NCI-H2029 treated with DMSO at 0.1 percent for 48 hours (cell line): ENCODE measurements at places on chromosomes 12 and 14.

- no peak for DNase-seq
These were observed 411.8 kb upstream of the MIS18BP1 start for GRCh38 chr14:45664668-45665356.

- no peak for DNase-seq
These were observed 40.2 kb downstream of the ETV6 start for GRCh38 chr12:11689591-11690186.

GRCh38 chr14:85296456-85297210, 233.3 kb upstream of the FLRT2 start:
- no peak for DNase-seq

GRCh38 chr14:93046705-93047050, 69.0 kb downstream of the ITPK1 start:
- DNase-seq, result no peak

- DNase-seq, result no peak
These were observed 694 bp upstream of the PTGES3 start for GRCh38 chr12:56688846-56689109.

- no peak for DNase-seq
These were observed 369.2 kb downstream of the PDZRN4 start for GRCh38 chr12:41557344-41557743.

DNA sequence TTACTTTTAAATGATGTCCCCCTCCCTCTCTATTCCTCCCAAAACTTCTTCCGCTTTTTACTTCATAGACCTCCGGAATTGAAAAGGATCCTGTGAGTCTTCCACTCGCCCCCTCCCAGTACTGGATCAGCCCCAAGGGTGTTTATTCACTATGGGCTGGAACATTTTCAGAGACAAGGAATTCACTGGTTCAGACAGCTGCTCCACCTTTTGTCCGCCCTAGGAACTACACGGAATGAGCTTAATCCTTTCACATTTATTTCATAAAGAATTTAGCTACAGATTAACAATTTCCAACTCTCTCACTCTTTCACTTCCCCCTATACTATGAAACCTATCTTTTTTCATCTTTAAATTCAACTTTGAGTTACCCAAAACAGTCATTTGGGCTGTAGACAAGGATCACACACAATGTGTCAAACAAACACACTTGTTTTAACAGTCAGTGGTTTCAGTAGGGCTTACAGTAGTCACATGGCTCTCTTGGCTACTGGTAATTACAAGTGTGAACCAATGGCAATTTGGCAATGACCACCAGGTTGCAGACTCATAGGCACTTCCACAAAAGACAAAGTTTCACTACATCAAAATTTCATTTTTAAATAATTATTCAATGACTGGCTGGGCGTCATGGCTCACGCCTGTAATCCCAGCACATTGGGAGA, 20.6 kb downstream of the CNIH1 start:
- peak; percentile 27 for DNase-seq

- no peak for DNase-seq
These were observed 95.4 kb downstream of the CHGA start for GRCh38 chr14:93018366-93018765.

GRCh38 chr12:124017064-124017463, 44.0 kb downstream of the ZNF664 start:
- no peak for DNase-seq

GRCh38 chr12:14281539-14281938, 83.9 kb upstream of the ATF7IP start:
- no peak for DNase-seq

DNA sequence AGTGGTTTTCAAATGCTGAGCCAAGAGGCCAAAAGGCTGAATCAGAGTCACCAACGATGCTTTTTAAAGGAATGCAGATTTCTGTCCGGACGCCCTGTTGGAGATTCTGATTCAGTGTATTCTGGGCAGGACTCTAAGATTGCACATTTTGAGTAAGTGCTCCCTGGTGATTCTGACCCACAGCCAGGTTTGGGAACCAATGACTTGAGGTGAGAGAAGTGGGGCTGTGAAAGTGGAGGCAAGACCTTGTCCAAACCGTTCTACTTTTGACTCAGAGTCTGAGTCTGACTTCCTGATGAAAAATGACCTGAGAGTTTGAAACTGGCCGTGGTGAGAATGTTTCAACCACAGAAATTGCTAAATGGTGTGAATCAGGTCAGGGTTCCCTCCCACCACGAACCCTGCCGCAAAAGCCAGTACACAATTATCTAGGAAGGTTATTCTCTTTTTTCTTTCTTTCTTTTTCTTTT, 90.2 kb downstream of the NTN4 start:
- no peak for DNase-seq

DNA sequence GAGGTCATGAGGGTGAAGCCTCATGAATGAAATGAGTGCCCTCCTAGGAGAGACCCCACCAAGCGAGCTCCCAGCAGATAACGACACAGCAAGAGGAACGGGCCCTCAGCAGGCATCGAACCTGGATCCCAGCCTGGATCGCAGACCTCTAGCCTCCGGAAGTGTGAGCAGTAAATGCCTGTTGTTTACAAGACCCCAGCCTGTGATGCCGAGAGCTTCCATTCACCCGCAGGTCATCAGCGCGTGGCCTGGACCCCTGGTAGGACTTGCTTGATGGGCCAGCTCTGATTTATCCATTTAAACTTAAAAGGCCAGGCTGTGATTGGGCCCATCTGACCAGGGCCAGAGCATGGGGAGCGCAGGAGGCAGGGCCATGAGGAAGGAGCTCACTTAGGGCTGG, 7.0 kb downstream of the TMEM179 start:
- no peak for DNase-seq

DNA sequence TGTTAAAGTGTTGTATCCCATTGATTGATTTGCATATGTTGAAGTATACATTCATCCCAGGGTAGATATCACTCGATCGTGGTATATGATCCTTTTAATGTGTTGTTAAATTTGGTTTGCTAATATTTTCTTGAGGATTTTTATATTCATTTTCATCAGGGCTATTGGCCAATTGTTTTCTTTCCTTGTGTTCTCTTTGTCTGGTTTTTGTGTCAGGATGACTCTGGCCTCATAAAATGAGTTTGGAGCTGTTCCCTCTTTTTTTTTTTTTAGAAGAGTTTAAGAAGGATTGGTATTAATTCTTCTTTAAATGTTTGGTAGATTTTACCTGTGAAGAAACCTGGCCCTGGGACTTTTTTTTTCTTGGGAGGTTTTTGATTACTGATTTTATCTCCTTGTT, 303.5 kb upstream of the RTL1 start:
- no peak for DNase-seq

DNA sequence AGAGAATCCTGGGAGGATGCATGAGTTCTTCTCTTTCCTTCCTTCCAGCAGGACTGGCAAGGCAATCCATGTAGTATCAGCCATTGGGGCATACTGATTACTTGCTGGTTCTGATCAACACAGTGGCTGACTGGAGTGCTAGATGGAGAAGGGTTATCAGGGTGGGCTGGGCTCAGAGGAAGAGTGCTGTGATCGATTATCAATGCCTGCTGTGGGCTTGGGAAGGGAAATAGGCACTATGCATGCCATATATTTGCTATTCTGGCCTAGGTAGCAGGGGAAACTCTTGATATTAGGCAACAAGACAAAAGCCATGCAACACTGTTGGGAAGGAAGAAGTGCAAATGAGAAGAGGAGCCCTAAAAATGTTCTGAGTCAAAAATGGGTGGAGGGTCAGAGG, 45.8 kb downstream of the HRK start:
- DNase-seq, result no peak

GRCh38 chr12:20280515-20280914, 87.8 kb upstream of the PDE3A start:
- no peak for DNase-seq

DNA sequence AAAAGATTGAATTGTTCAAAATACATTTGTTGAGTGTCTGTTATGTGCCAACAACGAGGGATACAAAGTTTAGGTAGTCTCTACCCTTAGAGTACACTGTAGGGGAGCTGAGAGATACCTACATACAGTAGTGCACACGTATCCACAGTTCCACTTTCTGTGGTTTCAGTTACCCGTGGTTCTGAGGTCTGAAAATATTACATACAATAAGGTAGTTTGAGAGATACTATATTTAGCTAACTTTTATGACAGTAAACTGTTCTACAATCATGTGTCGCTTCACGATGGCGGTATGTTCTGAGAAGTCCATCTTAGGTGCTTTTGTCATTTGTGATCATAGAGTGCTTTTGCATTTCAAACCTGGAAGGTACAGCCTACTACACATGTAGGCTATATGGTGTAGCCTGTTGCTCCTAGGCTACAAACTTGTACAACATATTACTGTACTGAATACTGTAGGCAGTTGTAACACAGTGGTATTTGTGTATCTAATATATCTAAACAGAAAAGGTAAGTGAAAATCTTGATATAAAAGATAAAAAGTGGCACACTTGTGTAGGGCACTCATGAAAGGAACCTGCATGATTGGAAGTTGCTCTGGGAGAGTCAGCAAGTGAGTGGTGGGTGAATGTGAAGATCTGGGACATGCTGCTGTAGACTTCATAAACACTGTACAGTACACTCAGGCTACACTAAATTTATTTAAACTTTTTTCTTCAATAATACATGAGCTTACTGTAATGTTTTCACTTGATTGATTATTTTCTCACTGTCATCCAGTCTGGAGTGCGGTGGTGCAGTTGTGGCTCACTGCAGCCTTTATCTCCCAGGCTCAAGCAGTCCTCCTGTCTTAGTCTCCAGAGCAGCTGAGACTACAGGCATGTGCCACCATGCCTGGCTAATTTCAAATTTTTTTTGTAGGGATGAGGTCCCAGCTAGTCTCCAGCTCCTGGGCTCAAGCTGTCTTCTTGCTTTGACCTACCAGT, 4.0 kb downstream of the CPSF6 start:
- DNase-seq, result no peak

DNA sequence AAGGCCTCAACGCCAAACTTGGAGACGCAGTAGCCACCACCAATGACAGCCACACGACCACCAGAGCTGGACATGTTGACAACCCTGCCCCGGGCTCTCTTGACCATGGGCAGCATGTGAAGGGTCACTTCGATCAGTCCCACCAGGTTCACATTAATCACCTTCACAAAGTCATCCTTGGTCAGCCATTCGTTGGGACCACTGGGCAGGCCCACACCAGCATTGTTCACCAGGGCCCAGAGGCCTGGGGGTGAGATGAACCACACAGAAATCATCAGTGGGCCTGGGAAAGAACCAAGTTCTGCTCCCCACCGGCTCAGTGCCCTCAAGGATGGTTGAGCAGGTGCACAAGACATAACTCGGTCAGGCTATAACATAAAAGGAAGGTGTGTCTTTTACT, 4.0 kb downstream of the SDR9C7 start:
- DNase-seq, result no peak

DNA sequence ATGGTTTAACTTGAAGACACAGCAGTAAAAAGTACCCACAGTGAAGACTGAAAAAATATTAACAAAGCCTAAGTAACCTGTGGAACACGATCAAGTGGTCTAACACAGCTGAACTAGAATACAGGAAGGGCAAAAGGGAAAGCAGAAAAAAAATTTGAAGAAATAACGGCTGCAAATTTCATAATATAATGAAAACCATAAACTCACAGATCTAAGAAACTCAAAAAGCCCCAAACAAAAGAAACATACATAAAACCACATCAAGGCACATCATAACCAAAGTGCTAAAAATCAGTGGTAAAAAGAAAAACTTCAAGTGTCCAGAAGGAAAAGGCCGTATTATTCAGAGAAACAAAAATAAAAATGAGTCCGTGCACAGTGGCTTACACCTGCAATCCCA, 30.9 kb downstream of the SPPL3 start:
- DNase-seq, result no peak

GRCh38 chr14:31291210-31291609, 83.6 kb upstream of the HECTD1 start:
- DNase-seq, result peak; percentile 79

- DNase-seq, result peak; percentile 24
These were observed 879 bp downstream of the RAB3IP start for GRCh38 chr12:69739287-69740191.

DNA sequence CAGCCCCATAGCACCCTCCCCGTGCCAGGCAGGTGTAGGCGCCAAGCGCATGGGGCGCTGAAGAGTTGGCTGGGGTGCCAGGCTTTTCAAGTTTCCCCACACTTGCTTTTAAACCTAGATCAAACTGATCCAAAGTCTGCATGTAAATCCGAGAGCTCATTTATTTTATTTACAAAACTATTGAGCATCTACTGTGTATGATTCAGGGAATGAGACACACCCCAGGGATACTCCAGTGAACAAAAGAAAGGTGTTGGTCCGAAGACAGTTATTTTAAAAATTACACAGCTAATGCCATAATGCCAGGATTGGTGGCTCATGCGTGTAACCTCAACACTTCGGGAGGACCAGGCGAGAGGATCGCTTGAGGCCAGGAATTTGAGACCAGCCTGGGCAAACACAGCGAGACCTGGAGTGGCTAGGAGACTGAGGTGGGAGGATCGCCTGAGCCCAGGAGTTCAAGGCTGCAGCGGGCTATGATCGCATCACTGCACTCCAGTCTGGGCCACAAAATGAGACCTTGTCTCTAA, 780 bp upstream of the SLC41A2 start:
- peak; percentile 24 for DNase-seq

GRCh38 chr14:23358042-23358441, 5.4 kb upstream of the SLC22A17 start:
- no peak for DNase-seq

DNA sequence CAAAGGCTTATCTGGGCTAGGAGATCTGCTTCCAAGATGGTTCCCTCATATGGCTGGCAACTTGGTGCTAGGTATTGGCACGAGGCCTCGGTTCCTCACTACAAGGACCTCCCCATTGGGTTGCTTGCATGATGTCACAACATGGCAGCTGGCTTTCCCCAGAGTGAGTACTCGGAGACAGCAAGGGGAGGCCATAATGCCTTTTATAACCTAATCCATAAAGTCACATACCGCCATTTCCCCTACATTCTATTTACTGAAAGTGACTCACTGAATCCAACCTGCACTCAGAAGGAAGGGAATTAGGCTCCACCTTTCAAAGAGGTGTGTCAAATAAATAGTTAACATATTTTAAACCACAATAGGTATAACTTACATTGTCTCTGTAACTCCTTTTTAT, 130.9 kb downstream of the SAMD4A start:
- DNase-seq, result no peak

- DNase-seq, result no peak
These were observed 33.3 kb upstream of the GCH1 start for GRCh38 chr14:54935958-54936357.

GRCh38 chr14:105136401-105137322, 31.9 kb downstream of the JAG2 start:
- DNase-seq, result no peak

DNA sequence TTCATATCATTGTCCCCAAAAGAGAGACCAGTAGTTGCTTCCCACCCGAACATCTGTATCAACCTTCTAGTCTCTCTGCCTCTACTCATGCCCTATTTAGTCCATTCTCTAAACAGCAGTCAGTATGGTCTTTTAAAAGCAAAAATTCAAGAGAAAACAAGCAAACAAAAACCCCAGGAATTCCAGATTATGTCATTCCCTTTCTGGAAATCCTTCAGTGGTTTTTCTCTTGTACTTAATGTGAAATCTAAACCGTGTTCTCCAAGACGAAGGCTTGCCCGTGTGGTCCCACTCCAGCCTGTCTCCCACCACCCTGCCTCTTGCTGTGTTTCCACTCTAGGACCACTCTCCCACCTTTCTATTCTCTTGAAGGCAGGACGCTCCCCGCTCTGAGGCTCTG, 90.8 kb downstream of the TMEM30B start:
- DNase-seq, result no peak
